ENCODE measurements at places on chromosomes 2 and 18.

DNA sequence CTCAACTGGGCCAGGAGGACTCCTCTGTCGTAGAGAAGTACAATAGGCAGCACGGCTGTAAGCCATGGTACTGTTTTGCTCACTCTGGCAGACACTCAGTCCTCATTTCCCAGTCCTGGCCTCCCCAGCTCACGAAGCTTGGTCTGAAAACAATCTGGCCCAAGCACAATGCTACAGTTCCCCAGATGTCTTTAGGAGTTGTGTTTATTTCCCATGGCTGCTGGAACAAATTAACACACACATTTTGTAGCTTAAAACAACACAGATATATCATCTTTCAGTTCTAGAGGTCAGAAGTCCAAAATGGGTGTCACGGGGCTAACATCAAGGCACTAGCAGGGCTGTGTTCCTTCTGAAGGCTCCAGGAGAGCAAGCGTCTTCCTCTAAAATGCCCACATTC is 13.0 kb downstream of the FABP1 start:
- DNase-seq = no peak

DNA sequence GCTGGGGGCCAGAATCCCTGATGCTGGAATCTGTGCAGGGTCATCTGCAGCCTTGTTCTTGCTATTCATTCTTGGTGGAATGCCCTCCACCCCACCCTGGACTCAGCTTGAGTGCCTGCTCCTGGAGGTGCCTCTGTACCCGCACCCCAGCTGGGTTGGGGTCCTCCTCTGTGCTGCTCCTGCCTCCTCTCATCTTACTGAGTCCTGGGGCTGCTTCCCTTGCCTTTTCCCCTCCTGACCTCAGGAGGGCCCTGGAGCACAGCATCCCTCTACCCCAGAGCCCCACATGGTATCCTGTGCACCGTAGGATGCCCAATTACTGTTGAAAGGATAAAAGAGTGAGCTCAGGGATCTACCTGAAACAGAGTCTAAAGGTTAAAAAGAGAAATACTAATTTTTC is 81.6 kb downstream of the CIB4 start:
- no peak for DNase-seq

- DNase-seq = peak; percentile 63
Observed at GRCh38 chr2:152036611-152037469, 62.0 kb downstream of the CACNB4 start.

DNA sequence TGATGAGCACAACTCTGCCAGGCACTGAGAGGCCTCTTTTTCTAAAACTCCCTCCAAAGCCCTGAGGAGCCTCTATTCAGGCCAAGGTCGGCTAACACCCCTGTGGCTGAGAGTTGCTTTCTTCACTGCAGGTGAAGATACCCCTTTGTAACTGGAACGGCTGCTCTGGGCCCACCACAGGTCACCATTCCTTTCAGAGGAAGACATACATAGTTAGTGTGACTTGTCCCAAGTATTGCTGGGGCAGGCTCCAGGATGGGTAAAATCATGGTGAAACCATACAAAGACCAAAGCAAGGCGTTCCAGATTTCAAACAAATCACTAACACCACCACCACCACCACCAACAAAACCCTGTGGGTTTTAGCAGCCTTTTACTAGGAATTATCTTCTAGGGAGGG is 36.8 kb downstream of the CHST10 start:
- no peak for DNase-seq

- DNase-seq = no peak
Observed at GRCh38 chr2:138974651-138975050, 194.5 kb upstream of the NXPH2 start.

DNA sequence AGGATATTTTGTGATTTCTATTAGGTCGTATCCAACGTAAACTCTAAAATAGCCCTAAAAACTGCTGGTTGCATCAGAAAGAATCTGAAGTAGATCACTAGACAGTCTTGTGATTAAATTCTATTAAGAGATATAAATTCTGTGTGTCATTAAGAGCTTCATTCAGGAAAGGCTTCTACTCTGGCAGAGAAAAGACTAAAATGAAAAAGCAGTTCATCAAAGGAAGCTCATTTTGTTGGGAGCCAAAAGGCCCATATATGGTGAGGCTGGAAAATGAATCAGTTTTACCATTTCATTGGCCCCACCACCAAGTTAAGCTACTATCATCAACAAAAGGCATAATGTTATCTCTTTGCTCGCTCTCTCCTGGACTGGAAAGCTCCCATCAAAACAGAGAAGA is 261.1 kb downstream of the SATB2 start:
- DNase-seq = no peak
